ENCODE measurements at places on chromosomes 2 and 18.

- DNase-seq = no peak
These were observed 10.2 kb upstream of the TTC27 start for GRCh38 chr2:32617599-32618189.

DNA sequence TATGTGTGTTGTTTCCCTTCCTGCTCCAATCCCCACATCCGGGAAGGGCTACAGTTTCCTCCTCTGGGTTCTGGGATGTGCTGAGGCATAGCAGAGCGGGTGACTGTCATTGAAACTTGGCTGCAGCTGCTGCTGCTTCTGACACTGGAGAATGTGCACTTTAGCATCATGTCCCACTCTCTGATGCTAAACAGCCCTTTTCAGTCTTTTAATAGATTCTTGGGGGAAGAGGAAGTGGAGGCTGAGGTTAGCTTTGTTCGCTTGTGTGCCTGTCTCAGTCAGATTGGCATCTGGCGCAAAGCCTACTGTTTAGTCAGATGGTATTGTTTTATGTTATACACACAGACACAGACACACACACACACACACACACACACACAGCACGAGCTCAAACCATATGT, 136.5 kb upstream of the RND3 start:
- DNase-seq = peak; percentile 56

- no peak for DNase-seq
These were observed 4.0 kb downstream of the NRXN1 start for GRCh38 chr2:51027968-51028367.

DNA sequence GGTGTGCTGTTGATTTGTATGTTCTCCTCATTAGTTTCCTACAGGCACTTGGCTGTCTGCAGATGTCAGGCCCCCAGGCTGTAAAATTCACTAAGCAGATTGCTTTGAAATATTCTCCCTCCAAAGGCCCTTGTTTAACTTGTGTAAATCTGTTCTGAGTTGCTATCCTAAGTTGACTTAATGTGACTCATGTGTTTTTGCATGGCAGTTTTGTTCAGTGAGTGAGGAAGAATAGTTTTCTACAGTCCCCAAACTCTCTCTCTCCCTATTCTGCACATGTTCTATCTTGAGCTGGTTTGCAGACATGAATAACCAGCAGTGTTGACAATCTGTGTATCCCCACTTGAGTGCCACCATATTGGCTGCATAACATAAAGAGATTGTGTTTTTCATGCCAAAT, 1005.4 kb upstream of the DDX18 start:
- no peak for DNase-seq

DNA sequence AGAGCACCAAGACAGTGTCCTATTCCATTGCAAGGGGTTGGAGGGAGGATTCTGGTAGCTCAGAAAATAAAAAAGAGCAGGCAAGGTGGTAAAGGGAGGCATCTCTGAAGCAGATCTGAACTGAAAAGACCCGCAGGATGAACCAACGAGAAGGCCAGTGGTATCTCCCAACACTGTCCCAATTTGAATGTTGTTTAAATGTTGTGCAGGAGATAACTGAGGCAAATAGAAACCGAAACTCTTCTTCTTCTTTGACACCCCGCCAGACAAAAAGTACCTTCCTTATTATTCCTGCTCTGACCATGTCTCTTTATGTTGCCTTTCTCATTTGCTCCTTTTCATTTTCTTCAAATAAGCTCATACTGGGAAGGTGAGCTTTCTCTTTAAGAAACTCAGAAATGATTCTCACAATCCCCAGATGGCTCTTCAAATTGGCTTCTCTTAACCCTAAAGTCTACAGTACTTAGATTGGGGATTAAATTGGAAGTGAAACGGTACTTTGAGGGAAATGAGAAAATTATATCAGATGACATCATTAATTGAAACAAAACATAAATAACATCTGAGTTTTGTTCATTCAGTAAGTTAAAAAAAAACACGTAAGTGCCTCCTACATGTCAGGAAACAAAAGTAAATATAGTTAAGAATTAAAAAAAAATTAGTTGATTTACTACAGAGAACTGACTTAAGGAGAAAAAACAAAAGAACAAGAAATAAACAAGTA, 143.6 kb downstream of the WDPCP start:
- no peak for DNase-seq

DNA sequence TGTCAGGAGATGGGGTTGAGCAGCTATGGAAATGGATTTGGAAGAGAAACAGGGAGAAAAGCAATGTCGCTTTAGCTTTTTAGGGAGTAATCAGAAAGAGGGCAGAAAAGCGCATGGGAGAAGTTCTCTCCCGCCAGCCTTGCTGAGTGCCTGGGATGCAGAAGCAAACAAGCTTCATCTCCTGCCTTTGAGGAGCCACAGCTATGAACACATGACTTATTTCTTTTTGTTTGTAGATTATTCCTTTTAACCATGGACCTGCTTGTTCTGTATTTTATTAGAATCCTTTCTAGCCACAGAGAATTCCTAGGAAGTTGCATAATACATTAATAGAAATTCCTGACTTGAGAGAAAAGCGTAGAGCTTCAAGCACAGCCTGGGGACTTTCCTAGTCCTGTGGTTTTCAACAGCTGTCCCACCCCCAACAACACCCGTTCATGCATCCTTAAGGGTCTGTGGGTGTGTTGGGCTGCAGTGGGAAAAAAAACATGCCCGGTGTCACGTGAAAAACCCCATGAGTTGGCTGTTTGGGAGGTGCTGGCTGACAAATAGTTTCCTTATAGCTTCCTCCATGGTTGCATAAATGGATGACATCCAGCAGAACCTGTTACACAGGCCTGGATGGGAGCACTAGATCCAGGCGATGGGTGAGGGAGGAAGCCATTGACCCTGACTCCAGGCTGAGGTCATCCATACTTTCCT, 14.9 kb downstream of the SLC9A4 start:
- DNase-seq = peak; percentile 30

- DNase-seq = no peak
These were observed 35.4 kb downstream of the NPC1 start for GRCh38 chr18:23550898-23551297.

- no peak for DNase-seq
These were observed 18.7 kb upstream of the ACKR3 start for GRCh38 chr2:236550701-236551465.

DNA sequence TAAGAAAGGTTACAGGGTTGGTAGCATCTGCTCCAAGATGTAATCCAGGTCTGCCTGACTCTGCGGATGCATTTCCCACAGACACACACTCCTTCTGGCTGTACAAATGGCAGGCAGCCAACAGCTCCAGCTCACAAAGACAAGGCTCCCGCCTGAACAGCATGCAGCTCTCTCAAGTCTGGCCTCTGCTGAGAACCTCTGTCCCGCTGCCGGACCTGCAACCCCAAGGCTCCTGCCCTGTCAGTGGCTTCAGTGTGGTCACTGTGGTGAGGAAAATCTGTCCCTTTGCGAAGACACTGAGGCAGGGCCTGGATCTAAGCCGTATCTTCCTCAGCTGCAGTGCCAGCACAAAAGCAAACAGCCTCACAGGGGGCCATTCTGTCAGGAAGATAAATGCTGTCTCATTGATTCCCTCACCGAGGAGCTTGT, 469.3 kb upstream of the MEX3C start:
- peak; percentile 67 for DNase-seq

DNA sequence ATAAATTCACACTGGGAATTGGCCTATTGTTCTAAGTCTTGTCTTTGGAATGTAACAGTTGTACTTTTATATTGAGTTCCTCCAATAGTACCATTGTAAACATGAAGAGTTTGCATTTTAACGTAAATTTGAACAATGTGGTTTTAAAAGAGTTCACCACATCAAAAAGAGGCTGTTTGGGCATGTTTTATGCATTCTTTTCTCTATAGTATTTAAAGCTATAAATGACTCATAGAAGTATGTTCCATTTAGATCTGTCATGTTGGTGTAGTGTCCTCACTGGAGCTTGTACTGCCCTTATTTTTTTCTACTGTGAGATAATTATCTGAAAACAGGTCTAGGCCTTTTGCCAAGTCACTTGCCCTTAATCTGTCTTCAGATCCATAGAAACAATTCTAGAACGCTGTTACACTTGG, 141.9 kb downstream of the RHBDD1 start:
- DNase-seq = no peak

GRCh38 chr2:197782126-197782525, 3.0 kb downstream of the BOLL start:
- DNase-seq = no peak

DNA sequence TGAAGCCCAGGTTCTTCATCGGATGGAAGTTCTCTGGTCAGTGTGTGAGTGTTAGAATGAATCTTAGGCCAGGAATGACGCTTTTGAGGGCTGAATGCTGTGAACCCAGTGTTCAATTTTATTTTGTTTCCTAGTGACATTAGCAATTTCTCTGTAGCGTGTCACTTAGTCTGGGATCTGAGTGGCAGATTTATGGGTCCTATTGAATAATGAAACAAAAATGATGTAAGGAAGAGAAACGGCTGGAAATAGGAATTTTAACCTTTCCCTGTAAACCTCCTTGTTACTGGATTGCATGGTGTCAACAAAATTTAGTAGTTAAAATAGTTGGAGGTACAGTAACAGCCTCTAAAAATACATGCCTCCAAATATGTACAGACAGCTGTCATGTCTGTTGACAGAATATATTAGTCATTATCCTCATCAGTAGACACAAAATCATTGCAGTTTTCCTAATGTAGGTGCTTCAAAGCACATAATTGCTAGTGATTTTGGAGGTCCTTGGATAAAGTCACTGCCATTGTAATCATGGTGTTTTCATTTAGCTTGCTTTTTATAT, 223.8 kb upstream of the SPRED2 start:
- DNase-seq = no peak

Measured in right hindlimb (tissue), 1 donor.